ENCODE measurements at places on chromosomes 11 and 22.

DNA sequence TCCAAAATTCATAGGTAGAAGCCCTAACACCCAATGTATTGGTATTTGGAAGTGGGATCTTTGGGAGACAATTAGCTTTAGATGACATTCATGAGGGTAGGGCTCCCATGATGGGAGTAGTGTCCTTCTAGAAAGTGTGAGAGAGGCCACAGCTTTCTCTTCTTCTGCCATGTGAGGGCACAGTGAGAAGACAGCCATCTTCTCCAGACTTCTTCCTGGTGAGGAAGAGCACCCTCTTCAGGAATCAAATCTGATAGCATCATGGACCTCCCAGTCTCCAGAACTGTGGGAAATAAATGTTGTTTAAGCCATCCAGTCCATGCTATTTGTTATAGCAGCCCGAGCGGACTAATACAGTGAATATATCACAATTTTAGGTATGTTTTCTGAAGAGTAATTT is 96.9 kb downstream of the CNTN5 start:
- DNase-seq, result no peak

GRCh38 chr11:117610045-117610444 is 187.0 kb downstream of the DSCAML1 start:
- DNase-seq, result no peak

DNA sequence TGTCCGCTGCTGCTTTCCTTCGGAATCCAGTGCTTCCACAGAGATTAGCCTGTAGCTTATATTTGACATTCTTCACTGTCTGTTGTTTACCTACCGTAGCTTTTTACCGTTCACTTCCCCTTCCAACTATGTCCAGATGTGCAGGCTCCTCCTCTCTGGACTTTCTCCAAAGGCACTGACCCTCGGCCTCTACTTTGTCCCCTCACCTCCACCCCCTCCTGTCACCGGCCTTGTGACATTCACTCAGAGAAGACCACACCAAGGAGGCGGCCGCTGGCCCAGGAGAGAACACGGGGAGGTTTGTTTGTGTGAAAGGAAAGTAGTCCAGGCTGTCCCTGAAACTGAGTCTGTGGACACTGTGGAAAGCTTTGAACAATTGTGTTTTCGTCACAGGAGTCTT is 15.4 kb upstream of the ST14 start:
- DNase-seq, result no peak

DNA sequence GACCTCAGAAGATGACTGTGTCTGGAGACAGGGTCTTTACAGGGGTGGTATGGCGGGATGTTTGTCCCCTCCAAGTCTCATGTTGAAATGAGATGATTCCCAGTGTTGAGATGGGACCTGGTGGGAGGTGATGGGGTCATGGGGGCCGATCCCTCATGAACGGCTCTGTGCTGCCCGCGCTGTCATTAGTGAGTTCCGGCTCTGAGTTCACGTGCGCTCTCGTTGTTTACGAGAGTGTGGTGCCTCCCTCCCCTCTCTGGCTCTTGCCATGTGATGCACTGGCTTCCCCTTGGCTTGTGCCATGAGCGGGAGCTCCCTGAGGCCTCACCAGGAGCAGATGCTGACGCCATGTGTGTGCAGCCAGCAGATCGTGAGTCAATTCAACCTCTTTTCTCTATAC is 830.8 kb downstream of the TBC1D22A start:
- DNase-seq, result no peak

- DNase-seq, result peak; percentile 21
These were observed 167.6 kb upstream of the MTMR2 start for GRCh38 chr11:96091476-96091875.

- DNase-seq, result no peak
These were observed 71.9 kb upstream of the GRAMD1B start for GRCh38 chr11:123357990-123358827.

DNA sequence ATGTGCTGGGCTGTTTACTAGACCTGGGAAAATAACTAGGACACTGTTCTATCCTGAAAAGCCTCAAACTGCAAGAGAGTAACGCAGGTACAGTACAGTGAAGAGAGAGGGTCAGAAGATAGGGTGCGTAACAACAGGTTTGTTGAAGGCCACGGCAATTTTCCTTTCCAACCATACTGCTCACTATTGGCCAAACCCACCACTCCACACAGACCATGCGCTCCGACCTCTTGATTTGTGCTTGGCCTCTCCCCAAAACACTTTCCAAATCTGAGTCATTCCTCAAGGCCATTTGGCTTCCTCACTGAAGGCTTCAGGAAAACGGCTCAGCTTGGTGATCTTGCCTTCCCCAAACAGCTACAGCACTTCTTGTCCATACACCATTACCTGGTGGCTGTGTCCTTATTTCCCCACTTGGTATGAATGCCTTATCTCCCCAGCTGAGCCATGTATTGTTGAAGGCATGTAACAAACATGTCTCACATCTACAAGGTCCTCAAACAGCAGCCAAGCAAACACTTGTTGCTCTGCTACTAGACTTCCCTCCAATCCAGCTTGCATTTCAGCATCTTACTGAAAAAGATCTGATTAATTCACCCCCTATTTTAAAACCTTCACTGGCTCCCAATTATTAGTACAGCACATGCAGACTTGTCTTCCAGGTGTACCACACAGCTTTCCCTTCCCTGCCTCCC is 40.9 kb downstream of the TCF20 start:
- no peak for DNase-seq

- no peak for DNase-seq
These were observed 271.8 kb downstream of the TBC1D22A start for GRCh38 chr22:47034076-47034808.

DNA sequence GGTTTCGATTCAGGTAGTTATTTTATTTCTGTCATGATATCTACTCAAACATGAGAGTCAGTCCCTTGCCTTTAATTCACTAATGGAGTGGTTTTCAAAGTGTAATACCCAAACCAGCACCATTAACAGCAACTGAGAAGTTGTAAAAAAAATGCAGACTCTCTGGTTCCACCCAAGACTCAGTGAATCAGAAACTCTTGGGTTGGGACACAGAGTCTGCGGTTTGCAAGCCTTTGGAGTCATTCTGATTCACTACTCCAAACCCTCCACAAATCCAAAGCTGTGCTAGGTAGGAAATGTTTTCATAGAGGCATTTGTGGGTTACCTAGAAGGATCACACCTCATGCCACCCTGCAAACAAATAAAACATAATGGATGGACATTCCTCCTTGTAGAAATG is 340.1 kb downstream of the NTM start:
- DNase-seq, result no peak

- no peak for DNase-seq
These were observed at the start of gene SYT8 for GRCh38 chr11:1834779-1835670. Gene SYT8 (plus strand): TSS chr11:1834990. CDS start chr11:1835106, 116 bp downstream.

GRCh38 chr11:45158210-45158731 is 11.8 kb downstream of the PRDM11 start:
- DNase-seq, result no peak

DNA sequence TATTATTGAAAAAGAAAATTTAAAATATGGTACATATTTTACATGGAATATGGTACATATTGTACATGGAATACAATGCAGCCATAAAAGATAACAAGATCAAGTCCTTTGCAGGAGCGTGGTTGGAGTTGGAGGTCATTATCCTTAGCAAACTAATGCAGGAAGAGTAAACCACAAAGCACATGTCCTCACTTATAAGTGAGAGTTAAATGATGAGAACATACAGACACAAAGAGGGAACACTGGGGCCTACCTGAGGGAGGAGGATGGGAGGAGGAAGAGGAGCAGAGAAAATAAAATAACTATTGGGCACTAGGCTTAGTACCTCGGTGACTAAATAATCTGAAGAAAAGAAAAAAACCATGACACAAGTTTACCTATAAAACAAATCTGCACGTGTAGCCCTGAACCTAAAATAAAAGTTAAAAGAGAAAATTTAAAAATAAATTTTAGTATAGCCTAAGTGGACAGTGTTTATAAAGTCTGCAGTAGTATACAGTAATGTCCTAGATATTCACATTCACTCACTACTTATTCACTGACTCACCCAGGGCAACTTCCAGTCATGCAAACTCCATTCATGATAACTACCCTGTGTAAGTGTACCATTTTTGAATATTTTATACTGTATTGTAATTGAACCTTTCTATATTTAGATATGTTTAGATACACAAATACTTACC is 204.4 kb downstream of the FAM76B start:
- DNase-seq, result no peak

DNA sequence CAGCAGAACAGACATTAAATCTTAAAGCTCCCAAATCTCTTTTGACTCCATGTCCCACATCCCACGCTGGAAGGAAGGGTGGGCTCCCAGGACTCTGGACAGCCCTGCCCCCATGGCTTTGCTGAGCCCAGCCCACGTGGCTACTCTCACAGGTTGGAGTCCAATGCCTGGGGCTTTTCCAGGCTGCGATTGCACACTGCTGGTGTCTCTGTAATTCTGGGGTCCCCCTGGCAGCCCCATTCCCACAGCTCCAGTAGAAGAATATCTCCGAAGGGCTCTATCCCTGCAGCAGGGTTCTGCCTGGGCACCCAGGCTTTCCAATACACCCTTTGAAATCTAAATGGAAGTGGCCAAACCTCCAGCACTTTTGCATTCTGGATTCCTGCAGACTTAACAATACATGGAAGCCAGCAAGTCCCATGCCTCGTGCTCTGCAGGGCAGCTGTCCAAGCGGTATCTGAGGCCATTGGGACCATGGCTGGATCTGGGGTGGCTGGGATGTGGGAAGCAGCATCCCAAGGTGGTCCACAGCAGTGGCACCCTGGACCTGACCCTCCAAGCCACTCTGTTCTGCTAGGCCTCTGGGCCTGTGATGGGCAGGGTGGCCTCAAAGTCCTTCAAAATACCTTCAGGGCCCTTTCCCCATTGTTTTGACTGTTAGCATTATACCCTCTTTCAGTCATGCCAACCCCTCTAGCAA is 47.9 kb upstream of the TH start:
- no peak for DNase-seq

DNA sequence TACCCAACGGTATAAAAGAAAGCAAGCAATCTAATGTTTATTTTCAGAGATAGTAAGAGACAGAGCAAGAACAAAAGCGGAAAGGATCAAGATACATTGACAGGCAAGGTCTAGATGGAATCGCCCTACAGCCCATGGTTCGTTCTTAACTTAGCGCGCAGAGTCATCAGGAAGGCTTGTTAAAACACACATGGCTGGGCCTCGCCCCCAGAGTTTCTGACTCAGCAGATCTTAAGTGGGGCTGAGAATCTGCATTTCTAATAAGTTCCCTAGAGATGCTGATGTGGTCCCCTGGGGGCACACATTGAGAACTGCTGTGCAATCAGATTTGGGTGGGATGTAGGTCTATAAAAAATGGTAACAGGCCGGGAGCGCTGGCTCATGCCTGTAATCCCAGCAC is 35.8 kb upstream of the CHRM4 start:
- DNase-seq, result no peak

DNA sequence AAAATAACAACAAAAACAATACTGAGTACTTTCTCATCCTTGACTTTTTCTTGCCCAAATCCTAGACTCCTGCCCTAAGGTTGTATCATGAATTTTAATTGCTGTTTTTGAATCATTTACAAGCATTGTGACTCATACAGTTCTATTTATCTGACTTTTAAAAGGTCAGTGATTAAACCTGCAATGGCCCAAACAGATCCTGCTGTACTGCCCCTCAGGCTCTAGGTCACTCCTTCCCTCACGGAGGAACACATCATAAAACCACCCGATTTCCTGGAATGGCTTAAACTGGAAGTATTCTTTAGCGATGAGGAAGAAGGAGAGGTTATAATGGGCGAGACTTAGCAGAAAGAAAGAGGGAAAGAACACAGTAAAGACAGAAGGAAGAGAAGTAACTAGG is 12.3 kb downstream of the ARFGAP3 start:
- DNase-seq, result no peak

Measured in effector CD4-positive, alpha-beta T cell (primary cell).